Aortic smooth muscle cell (primary cell): ENCODE measurements at places on chromosomes 16 and 17. TPM values are rescaled to one million over a fixed set of nuclear protein-coding genes. Genes with fewer than 3 reads are reported as not detected.

Gene FKBP10
- total RNA-seq: 354 and 420 TPM in 2 replicates

Gene PPP1R27
- not detected in 2 replicates for total RNA-seq

Gene VPS9D1
- 7.7 and 9.2 TPM in 2 replicates for total RNA-seq

Gene MYO15B
- 2.9 and 3.3 TPM in 2 replicates for total RNA-seq

Gene KRTAP2-3
- not detected in 2 replicates for total RNA-seq

Gene CCDC43
- 38.2 and 40.8 TPM in 2 replicates for total RNA-seq

Gene RDM1
- 0.92 and 0.99 TPM in 2 replicates for total RNA-seq

Gene PRDM7
- not detected in 2 replicates for total RNA-seq

Gene CEP295NL
- 2.1 and 5.0 TPM in 2 replicates for total RNA-seq

Gene CDYL2
- total RNA-seq: 5.9 and 8.4 TPM in 2 replicates

Gene ARHGDIG
- 0.37 and 0.66 TPM in 2 replicates for total RNA-seq

Gene TP53TG3
- total RNA-seq: 0.25 TPM in 1 of 2 replicates, not detected in the other
